ENCODE measurements at places on chromosomes 1 and 21.

GRCh38 chr21:45615145-45615711 lies 28.3 kb upstream of the PCBP3 start:
- no peak for DNase-seq

DNA sequence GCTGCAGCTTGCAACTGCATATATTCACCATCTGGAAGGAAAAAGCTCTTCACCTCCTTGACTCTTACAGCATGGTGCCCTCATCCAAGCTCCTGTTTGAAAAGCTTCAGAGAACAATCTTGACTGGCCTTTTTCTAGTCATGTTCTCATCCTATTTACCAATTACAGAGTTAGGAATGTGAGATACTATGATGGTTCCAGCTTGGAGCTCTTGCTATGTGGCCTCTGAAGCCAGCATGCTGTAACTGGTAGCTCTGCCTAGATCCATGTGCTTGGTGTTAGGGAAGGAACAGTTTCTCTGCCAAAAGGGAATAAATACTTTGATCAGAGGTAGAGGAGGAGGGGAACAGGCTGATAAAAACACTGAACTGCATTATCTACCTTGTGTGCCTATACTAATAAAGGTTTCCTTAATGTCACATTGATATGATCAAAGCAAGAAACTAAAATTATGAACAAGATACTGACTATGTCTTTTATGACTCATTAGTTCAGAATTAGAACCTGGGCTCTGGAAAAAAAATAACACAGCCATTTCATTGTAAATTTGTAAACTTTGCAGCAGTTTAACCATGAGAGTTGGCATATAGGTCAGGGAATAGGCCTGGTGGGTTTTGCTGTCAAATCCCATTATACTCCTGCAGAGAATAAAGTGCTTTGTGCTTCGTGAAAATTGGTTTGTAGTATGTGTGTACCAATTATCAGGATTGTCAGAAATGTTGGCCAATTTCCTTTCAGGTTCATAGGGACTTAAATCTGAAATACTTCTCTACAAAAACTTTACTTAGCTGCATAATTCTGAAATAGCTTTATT lies 92.7 kb downstream of the LEPR start:
- DNase-seq = no peak

GRCh38 chr1:167528057-167528728 lies 9.9 kb upstream of the CD247 start:
- no peak for DNase-seq

DNA sequence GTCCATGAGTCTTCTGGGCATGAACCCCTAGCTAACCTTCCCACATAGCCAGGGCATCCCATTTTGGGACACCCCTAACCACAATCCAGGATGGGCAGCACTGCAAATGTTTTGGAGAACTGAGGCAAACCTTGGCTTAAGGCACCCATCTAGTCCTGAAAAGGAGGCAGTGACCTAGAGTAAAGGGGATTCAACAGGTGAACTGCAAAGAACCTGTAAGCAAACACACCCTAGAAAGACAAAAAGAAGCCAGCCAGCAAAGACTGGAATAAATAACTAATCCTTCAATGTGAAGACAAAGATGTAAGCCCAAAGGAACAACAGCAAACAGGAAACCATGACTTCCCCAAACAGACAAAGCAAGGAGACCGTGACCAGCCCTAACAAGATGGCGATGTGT lies 56.8 kb upstream of the PPIH start:
- no peak for DNase-seq

Measured in forelimb muscle (tissue), 1 donor.